CD4-positive, alpha-beta T cell treated with Interleukin-15 for 4 hours (primary cell): ENCODE measurements at places on chromosomes 1 and 21.

DNA sequence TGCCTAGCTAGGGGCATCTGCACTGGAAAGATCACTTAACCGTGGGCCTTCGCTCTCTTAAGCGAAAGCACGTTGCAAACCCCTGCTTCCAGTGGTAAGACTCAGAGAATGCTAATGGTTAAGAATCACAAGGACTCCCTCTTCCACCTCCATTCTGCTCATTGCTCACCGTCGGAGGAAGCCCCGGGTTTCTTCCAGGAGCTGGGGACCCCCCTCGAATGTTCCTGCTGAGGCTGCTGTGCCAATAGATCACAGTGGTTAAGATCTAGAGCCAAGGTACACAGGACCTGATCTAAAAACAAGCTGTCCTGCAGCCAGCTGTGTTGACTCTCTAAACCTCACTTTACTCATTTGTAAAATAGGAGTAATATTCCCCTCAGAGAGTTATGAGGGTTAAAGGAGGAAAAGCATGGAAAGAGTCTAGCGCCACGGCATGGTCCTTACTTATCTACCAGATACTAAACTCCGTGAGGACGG, 765 bp downstream of the VAMP3 start:
- DNase-seq = no peak

GRCh38 chr21:26550326-26550725, 22.8 kb downstream of the CYYR1 start:
- DNase-seq = no peak

- no peak for DNase-seq
Measured at GRCh38 chr1:119136401-119136800, 4.1 kb downstream of the WARS2 start.

DNA sequence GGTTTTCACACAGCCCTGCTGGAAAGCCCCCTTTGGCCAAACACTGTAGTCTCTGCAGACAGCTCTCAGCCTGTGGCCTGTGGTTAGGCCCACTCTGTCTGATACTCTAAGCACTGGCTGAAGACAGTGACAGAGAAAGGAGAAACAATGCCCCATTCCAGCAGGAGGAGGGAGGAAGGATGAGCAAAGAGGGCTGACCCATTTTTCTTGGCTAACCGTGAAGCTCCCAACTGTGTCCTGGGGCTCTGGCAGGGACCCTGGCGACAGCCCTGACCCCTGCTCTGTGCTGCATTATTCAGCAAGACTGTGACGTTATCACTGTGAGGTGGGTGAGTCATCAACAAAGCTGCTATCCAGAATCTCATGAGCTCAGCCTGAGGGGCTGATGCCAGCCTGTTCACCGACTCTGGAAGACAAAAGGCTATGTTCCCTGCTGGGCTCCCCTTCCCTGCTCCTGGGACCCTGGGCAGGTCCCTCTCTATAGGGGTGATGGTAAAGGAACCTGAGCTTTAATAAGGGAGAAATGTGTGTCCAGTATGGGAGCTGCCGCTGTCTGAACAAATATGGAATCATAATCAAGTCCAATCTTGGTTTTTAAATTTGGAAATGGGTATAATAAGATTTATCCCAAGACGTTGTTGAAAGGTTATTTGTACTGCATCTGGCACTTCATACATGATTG, 107.0 kb downstream of the RHOU start:
- no peak for DNase-seq

- no peak for DNase-seq
Measured at GRCh38 chr1:28506907-28507246, 1.0 kb downstream of the RCC1 start.
